ENCODE measurements at places on chromosomes 16 and 17.
A peak's percentile ranks its signal among the peaks of the same experiment; 100 is the strongest.

DNA sequence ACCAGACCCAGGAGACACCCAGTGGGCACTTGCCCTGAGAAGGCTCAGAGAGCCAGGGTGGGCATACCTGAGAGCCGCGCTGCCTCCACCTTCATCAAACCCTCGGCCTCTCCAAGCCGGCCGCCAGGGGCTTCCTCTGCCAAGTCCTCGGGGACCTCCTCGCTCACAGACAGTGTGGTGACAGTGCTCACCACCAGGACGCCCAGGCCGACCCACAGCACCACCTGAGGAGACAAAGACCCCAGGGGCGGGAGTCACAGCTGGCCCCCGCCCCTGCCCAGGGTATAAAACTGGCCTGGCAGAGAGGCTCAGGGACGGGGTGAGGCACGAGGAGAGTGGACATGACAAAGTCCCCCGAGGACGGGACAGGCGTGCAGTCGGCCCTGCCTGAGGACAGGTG is 21.1 kb downstream of the NDUFAF8 start:
- DNase-seq, result no peak

DNA sequence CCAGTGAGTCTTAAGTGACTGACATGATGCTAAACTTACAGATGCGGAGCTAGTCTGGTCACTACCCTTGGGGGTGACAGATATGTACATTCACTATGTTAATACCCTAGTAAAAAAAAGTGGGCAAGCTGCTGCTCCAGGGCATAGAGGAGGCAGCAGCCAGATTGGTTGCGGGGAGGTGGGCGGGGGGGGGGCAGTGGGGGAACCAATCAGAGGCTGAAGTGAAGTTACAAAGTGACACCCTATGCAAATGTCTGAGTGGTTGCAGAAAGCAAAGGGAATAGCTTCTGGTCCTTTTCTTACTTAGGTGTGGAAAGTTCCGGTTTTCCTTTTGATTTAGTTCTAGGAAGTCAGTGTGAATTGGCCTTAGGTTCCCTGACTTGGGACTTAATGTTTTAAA is 12.1 kb downstream of the NDEL1 start:
- no peak for DNase-seq

- no peak for DNase-seq
These were observed 245.9 kb upstream of the HSBP1 start for GRCh38 chr16:83561876-83562275.

DNA sequence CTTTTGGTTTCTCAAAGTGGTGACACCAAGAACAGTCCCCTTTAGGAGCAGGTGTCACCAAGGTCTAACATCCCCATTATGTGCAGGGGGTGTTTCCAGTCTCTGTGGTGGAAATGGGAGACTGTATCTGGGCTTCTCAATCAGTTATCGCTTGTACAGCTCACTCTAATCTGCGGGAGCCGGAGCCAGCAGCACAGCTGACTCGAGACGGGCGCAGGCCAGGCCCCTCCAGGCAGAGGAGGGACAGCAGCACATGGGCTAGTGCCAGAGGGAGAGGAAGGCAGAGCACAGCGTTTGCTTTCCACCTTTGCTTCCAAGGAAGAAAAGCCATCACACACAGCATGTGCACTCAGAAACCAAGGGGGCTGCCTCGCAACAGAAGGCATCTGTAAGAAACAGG is 91.2 kb upstream of the CREBBP start:
- DNase-seq, result no peak

GRCh38 chr17:32783602-32784001 is 93.3 kb downstream of the MYO1D start:
- no peak for DNase-seq

DNA sequence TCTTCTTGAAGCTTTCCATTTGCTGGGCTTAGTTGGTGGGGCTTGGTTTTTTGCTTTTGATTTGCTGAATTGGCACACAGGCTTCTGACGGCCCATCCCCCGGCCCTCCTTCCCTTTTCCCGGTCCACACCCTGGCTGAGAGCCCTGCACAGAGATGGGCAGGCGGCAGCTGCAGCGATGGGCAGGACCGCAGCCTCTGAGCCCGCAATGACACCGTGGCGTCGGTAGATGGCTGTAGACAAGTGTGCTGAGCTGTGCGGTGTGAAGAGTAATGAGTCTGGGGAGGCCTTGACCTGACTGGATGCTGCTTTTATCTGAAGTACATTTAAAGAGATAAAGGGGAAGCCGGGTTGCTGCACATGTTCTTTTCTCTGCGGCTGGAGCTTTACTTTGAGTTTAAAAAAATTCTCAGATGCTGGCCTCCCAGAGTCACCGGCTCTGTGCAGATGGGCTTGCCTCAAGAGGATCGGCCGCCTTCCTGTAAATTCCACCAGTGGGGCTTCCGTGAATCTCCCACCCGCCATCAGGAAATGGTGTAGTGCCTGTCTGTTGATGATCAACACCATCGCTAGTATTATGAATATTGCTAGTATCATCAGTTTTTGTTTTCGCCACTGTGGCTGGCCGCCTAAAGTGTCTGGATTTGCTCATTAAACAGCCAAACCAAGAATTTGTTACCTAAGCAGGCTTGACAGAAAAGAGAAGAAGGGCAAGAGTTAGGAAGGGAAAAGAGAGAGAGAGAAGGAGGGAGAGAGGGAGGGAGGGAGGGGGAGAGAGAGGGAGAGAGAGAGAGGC is 245.6 kb upstream of the RBFOX1 start:
- DNase-seq, result no peak

DNA sequence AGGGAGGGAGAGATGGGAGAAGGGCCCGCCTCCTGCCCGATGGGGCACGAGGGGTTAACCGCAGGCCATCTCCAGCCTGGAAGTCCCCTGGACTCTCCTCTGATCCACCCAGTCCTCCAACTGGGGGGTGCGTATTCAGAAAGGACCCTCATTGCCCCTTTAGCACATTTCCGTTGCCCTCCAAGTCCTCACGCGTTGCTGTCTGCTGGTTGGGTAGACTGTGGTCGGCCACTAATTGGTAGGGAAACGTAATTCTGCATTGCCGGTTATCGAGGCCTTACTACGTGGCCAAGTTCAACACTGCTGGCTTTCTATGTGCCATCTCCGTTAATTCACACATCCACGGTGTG is 103.4 kb downstream of the FOXL1 start:
- DNase-seq, result no peak

DNA sequence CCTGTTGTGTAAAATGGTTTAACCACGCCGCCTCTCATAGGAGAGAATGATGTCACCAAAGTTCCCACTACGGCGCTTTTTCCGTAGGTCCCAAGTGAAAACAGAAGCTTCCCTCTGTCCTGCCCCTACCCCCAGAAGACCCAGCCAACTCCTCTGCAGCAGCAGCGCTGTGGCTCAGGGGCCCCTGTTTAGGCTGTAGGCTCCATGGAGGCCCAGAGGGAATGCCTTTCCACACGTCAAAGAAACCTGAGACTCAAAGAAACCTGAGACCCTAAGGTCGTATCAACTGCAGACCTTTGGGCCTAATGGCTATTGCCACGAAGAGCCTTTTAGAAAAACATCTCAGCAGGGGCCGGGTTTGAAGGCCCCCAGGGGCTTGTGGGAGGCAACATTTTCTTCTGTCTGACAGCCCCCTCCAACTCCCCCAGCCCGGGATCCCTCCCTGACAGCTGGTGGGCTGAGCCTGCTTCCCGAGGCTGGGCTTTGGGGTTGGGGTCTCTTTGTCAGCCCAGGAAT is 43.1 kb upstream of the MEAK7 start:
- DNase-seq, result no peak

DNA sequence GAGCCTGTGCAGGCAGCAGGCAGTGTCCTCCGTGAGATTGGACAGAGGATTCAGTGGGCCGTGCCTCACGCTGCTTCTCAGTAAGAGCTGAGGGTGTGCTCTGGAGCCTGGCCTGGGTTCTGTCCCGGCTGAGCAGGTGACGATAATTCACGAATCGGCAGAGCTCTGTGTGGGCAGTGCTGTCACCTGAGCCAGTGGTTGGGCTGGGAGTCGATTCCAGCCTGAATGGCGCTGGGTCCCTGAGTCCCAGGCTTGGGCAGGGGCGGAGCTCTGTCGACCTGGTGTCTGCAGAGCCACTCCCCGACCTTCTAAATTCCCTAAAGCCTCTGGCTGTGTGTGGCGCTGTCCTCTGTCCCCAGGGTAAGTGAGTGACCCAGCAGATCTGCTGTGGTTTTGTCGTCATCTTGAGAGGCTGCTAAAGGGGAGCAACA is 8.4 kb downstream of the ACSF3 start:
- DNase-seq, result no peak

DNA sequence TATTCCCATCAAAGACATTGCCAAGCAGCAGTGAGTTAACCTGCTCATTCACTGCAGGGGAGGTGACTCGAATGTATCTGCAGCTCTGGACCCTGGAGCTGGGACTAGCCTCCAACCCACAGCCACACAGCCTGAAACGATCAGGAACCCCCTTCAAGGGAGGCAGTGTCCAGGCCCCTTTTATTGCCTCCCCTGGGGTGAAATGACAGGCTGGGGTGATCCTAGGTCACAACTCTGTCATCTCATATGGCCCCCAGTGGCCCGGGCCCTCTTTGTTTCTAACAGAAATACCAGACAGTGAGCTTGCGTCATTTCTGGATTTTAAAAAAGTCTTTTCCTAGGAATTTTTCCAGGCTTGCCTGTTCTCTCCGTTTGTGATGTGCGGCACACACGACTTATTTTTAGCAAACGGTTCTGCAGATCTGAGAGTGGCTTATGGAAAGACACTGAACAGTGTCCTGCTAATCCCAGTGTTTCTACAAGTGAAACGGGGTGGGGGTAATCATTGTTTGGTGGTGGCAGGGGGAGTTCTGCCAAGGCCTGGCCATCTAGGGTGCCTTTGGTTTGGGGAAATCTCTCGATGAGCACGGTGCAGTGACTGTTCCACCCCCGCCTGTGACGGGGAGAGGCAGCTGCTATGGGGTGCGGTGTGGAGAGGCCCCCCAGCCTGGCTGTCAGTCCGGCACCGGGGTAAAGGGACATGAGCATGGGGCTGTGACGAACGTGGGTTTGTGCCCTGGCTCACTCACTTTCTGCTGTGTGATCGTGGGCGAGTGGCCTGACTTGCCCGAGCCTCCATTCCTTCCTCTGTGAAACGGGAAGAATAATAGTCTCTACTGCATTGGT is 27.2 kb downstream of the NAGPA start:
- no peak for DNase-seq

GRCh38 chr16:88466175-88466862 is 13.2 kb downstream of the ZFPM1 start:
- no peak for DNase-seq

DNA sequence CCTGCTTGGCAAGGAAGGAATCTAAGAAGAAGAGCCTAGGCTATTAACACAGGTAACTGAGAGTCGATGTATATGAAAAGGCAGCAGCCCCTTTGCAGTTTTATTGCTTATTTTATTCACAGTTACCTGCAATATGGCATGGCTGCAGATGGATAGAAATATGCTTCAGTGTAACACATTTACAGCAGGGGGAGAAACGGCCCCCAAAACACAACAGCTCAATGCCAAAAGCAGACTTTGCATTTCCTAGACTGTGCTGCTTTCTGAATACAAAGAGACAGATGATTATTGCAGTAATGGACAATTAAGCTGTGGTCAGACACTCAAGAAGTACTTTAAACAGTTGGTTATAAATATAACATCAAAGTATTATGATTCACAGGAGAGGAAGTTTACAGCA is 108.0 kb upstream of the CDH13 start:
- DNase-seq, result no peak

DNA sequence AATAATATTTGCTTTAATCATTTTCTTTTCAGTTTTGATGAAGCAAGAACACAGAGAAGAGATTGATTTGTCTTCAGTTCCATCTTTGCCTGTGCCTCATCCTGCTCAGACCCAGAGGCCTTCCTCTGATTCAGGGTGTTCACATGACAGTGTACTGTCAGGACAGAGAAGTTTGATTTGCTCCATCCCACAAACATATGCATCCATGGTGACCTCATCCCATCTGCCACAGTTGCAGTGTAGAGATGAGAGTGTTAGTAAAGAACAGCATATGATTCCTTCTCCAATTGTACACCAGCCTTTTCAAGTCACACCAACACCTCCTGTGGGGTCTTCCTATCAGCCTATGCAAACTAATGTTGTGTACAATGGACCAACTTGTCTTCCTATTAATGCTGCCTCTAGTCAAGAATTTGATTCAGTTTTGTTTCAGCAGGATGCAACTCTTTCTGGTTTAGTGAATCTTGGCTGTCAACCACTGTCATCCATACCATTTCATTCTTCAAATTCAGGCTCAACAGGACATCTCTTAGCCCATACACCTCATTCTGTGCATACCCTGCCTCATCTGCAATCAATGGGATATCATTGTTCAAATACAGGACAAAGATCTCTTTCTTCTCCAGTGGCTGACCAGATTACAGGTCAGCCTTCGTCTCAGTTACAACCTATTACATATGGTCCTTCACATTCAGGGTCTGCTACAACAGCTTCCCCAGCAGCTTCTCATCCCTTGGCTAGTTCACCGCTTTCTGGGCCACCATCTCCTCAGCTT is 45.0 kb downstream of the ESRP2 start:
- no peak for DNase-seq

- DNase-seq, result peak; percentile 43
These were observed 752 bp downstream of the EXOSC6 start for GRCh38 chr16:70250748-70251628.

DNA sequence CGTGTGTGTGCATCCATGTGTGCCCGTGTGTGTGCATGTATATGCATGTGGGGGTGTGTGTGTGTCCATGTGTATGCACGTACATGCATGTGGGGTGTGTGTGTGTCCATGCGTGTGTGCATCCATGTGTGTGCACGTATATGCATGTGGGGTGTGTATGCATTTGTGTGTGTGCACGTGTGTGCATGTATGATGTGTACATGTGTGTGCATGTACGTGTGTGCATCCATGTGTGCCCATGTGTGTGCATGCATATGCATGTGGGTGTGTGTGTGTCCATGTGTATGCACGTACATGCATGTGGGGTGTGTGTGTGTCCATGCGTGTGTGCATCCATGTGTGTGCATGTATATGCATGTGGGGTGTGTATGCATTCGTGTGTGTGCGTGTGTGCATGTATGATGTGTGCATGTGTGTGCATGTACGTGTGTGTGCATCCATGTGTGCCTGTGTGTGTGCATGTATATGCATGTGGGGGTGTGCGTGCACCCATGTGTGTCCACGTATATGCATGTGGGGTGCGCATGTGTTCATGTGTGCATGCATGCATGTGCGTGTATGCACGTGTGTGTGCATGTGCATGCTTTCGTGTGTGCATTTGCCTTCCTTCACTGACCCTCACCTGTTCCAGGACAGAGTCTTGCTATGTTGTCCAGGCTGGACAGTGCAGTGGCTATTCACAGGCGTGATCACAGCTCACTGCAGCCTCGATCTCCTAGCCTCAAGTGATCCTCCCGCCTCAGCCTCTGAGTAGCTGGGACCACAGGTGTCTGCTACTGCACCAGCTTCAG is 129.6 kb upstream of the TNRC6C start:
- no peak for DNase-seq

GRCh38 chr16:57994778-57995177 is 5.7 kb downstream of the ZNF319 start:
- peak; percentile 26 for DNase-seq

- peak; percentile 67 for DNase-seq
These were observed 1.6 kb downstream of the MRM1 start for GRCh38 chr17:36602924-36603384.

- no peak for DNase-seq
These were observed 282.3 kb upstream of the TNRC6C start for GRCh38 chr17:77676237-77676661.

Measured in stimulated activated naive CD4-positive, alpha-beta T cell treated with Interleukin-2 at 50 U/mL for 16 hours (primary cell).